ENCODE measurements at places on chromosomes 5 and 9.

- DNase-seq, result no peak
Observed at GRCh38 chr5:91030521-91031401, 352.4 kb downstream of the ARRDC3 start.

DNA sequence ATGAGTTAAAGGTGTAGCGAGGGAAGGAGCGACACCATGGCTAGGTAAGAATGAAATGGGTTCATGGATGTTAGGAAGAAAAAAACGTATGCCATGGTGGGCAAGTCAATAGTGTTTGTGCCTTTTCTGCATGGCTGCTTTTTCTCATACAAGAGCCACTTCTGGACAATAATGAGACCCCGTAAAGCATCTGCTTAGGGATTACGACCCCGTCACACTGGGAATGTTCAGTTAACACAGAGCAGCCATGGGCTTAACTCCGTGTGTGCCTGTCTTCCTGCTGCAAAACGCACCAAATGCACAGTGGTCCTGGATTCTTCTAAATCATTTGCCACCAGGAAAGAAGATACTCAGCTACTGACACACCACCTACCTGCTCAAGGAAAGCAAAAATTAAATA lies 81.8 kb downstream of the NFIB start:
- DNase-seq, result no peak

- DNase-seq, result no peak
Observed at GRCh38 chr9:72703574-72703973, 182.2 kb downstream of the TMC1 start.

DNA sequence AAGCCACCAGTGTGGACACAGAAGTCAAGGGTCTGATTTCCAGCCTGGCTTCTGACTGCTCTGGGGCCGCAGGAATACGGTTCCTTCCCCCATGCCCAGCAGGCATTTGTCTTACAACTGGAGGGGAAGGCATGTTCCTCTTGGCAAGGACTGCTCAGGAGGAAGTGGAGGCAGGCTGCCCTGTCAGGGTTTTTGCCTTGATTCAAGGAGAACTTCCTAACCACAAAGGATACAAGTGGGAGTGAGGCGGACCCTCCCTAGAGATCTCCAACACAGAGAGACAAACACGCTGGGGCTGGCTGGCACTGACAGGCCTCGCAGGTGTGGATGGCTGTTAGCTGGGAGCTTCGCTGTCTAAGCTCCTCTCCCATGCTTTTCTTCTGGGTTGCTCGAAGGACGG lies 19.1 kb downstream of the TGFBI start:
- no peak for DNase-seq

DNA sequence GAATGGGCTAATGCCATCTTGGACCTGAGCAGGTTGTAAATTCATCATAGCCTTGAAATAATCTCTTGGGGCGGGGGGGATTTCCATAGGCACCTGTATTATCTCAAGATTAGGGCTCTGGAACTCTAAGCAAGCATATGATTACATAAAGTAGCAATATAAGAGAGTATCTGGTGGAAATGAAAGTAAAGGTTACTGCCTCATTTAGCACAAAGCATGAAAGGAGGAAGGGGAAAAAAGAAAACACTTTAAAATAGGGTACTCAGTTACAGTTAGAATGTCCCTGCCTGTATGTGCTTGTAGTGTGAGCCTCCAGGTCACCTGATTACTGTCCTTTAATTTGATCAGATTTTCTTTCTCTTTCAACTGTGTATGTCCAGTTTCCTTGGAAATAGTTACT lies 1079.7 kb upstream of the CDH18 start:
- no peak for DNase-seq

DNA sequence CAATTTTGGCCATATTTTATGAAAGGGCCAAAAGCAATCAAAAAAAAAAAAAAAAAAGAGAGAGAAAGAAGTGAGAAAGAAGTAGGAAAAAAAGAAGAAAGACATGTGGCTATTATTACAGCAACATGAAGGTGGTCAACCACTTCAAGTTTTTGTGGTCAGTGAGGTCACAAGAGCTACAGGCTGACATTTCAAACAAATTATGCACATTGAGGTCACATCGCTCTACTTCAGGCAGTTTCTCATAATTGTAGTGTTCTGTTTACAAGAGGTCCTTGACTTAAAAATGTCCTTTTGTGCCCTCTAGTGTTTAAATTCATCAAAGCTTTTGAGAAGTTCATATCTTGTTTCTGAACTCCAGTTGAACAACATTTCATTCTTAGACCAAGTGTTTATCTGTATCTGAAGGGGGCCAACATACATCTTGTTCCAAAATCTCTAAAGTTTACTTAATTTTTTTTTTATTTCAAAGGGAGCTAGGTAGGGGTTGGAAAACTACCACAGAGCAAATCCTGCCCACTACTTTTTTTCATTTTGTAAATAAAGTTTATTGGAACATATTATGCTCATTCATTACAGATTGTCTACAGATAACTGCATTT lies 513.1 kb downstream of the PDE4D start:
- DNase-seq, result no peak

DNA sequence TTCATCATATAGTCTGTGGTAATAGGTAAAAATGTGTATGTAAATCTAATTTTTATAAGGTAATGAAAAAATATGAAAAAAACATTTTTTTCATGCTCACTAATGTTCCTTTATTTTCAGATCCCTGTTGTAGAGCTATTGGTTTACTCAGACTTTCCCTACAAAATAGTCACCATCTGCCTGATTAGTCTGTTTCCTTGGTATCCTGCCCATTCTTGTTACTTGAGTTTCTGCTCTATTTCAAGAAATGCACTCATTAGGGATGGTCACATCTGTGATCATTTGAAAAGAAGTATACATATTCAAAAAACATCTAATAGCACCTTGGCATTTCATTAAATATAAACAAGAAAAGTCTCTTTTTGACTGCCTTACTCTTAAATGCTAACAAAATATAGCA lies 21.6 kb upstream of the RASA1 start:
- DNase-seq, result no peak

- no peak for DNase-seq
Observed at GRCh38 chr9:32587901-32588300, 14.9 kb upstream of the NDUFB6 start.

GRCh38 chr5:11269515-11269914 lies 508.5 kb upstream of the DAP start:
- DNase-seq, result no peak

DNA sequence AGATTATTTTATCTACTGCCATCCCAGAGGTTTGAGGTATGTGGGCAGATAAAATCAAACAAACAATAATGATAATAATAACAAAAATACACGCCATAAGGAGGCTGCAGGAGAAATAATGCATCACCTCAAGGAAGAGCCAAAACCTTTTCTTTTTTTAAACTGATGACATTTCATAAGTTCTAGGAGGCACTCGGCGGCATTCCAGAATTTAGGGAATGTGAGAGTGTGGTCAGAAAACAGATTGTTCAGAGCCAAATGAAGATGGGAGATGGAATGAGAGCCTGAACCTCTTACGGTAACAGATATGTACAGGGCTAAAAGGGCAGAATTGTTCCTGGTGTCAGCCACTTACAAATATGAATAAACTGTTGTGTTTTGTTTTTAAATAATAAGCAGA lies 615.0 kb upstream of the CHD1 start:
- DNase-seq, result no peak

DNA sequence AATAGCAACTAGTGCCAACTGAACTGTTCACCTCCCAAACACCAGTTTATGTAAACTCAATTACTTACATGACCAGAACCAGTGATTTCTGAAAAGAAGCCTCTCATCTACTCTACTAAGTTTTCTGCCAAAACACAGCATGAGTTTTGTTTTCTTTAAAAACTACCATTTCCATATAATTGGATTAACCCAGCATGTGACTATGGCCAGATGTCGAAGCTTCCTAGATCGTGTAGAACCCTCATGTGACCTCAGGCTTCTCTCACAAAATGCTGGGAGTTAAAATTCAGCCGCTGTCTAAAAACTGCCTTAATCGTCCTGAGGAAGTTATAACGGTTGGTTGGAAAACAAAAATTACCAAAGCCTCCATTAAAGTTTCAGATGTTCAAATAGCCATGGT lies 303.5 kb downstream of the IRX1 start:
- DNase-seq, result no peak

DNA sequence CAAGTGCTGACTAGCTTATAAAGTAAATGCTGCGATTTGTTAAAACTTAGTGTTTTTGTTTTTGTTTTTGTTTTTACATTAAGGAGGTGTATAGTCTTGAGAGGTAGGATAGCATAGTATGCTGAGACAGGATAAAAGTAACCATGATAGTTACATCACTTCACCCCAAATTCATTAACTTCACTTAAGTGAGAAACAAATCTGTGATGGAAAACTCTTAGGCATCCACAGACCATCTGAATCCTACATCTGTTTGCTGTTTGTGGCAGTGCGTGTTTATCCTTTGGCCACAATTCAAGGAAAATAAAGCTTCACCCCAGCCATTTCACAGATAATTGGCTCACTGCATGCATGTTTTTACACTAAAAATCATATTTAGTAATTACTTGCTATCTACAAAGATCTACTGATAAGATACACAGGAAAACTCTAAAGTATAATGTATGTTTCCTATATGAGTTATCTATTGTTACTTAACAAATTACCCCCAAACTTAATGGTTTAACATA lies 82.0 kb downstream of the ZNF622 start:
- DNase-seq, result no peak

GRCh38 chr9:133023117-133023890 lies 7.5 kb upstream of the GTF3C5 start:
- DNase-seq, result no peak

GRCh38 chr9:100933656-100934055 lies 94.9 kb upstream of the PLPPR1 start:
- no peak for DNase-seq

DNA sequence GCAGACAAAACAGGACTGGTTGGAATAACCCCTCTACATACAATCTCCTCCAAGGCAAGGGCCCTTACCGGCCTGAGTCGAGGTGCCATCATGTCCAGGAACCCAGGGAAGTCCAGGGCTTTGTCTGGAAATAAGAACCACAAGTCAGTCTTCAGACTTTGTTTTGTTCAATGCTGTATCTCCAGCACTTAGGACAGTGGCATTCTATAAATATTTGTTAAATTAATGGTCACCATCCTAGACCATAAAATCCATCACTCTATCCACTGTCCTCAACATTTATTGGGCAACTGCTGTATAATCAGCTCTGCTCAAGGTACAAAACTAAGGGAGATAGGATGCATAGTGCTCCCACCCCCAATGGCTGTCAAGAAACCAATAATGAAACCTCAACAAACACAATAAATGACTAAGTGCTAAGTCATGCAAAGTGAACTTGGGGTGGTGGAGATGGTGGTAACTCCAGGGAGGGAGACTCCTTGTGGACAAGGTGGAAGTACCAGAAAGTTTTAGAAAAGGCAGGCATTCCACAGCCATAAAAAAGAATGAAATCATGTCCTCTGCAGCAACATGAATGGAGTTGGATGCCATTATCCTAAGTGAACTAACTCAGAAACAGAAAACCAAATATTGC lies 5.0 kb downstream of the RELL2 start:
- no peak for DNase-seq

- no peak for DNase-seq
Observed at GRCh38 chr5:9046756-9047481, 499.0 kb downstream of the SEMA5A start.

GRCh38 chr5:126488443-126489065 lies 65.3 kb downstream of the GRAMD2B start:
- DNase-seq, result no peak

DNA sequence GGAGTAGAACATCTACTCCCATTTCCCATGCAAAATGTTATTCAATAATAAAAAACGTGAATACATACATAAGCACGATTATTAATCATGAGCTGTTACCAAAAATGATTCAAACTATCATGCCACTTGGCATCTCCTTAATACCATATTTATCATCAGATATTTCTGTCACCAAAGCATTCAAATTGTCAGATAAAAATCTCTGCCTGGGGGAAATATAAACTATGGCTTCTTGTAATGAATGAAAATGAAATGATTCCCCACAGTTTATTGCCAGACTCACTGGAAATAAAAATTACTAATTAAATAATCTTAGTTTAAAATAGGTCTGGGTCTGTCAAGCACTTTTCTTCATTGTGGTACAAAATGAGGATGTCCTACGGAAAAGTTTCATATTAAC lies 265.4 kb downstream of the EDIL3 start:
- no peak for DNase-seq

GRCh38 chr9:38332625-38333024 lies 59.9 kb upstream of the ALDH1B1 start:
- no peak for DNase-seq

- no peak for DNase-seq
Observed at GRCh38 chr9:98966676-98967075, 23.0 kb downstream of the COL15A1 start.

DNA sequence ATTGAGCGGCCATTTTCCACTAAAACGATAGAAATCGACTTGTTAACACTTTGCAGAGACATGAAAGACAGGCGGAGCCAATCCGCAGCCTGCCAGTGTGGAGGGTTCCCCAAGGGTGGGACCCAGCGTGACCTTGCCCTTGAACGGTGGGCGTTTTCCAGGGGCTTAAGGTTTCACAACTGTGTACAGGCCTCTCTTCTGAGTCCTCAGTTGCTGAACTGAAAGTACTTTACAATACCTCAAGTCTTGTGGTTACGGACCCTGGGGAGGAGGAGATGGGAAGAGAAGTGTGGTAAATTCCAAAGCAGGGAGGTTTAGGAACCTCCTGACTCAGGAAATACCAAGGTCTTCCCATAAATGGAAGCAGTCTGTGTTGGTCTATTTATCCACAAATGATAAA lies 68.2 kb upstream of the CKMT2 start:
- no peak for DNase-seq

DNA sequence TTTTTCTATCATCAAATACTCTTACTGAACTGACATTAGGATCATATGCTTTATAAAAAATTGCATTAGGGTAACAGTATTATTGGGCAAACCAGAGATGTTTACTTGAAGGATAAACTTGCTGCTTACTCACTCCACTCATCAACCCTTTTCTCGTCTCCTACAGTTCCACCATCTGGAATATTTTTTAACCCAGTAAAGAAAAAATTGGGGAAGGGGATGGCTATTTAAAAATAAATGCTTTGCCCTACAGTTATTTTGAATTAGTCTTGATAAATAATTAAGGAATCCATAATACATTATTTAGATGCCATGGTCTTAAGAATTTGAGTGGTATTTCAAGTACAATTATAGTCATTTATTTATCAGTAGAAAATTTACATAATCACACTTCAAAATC lies 225.8 kb downstream of the MEF2C start:
- no peak for DNase-seq

DNA sequence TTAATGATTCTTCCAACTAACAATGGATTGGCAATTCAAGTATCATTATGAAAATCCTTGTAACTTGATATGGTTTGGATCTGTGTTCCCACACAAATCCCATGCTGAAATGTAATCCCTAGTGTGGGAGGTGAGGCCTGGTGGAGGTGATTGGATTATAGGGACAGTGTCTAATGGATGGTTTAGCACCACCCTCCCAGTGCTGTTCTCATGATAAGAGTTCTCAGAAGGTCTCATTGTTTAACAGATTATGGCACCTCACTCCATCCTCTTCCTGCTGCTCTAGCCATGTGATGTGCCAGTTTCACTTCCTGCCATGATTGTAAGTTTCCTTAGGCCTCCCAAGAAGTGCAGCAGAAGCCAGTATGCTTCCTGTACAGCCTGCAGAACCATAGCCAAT lies 1116.2 kb upstream of the EDIL3 start:
- DNase-seq, result no peak

GRCh38 chr9:27447031-27447683 lies 76.9 kb upstream of the IFNK start:
- DNase-seq, result no peak

Measured in breast epithelium (tissue), 4 donors.